ENCODE measurements at places on chromosomes 7 and 10.

- DNase-seq, result no peak
These were observed 46.4 kb upstream of the ATRNL1 start for GRCh38 chr10:115046686-115047236.

DNA sequence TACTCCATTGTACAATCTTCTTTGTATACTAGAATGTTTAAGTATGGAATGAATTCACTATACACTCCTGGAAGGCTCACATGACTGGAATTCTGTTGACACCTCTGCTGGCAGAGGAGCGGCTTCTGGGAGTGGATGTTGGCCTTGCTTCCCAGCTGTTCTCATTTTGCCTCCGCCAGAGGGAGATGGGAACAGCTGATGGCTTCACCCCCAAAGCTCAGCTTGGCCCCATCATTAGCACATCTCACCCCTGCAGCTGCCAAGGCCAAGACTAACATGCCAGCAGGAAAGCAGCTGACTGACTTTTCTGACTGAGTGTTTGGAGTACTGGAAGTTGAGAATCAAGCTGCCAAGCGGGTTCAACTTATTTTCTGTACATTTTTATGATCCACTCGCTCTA, 15.1 kb downstream of the ADAM12 start:
- DNase-seq, result no peak

DNA sequence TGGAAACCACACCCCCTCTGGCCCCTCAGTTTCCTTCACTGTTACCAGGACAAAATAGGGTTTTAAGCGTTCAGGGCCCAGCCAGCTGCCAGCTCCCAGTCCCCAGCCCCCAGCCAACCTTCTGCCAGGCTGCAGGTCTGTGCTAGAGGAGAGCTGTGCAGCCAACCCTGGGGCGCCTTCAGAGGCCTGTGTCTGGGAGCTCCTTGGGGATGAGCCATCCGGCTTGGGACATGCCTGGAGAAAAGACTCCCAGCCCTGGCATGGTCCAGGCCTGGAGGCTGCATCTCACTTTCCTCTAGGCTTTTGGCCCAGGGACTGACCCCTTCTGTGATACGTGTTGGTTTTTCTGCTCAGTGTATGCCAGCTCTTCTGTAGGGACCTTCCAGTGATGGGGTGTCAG, 487.6 kb upstream of the MGMT start:
- DNase-seq, result no peak

DNA sequence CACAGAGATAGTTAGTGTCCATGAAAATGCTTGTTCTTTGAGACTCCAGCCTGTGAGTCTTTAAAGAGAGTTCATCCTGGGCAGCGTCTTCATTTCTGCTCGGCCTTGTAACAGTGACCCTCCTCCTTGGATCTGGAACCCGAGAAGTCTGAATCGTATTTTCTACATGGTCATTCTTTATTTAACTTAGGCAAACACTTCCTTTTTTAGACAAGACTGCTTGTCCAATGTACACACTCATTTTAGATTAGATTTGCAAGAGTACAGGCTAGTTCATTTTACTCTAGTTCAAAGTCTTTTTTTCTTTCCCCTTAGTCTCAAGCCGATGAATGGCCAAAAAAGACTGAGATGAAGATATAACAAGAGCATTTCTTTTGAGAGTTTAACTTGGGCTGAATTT, 133.5 kb downstream of the CHN2 start:
- DNase-seq, result no peak

DNA sequence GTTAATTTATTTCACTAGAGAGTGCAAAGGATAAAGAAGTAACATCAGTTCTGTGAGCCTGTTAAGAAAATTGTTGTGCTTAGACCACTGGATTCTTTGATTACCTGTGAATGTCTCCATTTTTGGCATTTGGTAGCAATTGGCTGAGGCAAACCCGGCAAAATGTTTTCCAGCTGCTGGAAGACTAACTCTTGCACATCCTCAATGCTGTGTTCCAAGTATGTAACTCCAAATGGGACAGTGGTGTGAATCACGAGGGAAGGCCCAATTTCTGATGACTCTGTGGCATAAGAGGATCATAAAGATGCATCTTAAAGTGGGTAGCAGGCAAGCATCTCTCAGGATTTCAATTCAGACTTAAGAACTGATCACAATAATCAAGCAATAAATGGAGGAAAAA, 268.8 kb downstream of the RNLS start:
- no peak for DNase-seq

GRCh38 chr10:124240839-124241291, 147.5 kb upstream of the CHST15 start:
- no peak for DNase-seq

DNA sequence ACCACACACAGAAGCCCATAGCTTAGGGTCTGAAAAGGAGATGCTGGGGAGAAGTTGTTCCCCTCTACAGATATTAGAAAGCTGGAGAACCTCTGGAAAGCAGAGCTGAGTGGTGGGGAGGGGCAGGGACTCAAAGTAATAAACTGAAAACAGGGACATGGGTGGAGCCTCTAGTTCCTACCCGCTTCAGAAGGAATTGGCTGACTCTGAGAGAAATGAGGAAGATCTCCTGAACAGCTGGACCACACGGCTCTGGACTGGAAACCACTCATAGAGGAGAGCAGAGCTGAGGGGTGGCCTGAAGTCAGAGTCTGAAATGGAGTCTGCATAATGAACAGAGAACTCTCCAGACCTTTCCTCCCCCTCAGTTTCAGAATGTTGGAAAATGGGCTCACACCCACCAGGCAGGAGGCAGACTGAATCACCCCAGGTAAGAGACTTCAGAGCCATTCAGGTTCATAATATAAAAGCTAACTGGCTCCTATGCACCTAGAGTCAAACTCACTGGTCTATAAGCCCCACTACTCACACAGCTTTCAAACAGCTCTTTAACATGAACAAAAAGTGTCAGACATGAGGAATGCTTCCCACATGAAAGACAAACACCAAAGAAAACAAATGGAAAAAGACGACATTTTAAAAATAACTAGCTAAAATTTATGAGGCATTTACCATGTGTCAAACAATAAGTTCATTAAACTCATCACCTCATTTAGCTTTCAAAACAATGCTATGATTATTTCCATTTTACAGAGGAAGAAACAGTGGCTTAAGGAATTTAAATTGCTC, 68.1 kb downstream of the RNF216 start:
- DNase-seq, result no peak
